ENCODE measurements at places on chromosomes 2 and 18.
A peak's percentile ranks its signal among the peaks of the same experiment; 100 is the strongest.

DNA sequence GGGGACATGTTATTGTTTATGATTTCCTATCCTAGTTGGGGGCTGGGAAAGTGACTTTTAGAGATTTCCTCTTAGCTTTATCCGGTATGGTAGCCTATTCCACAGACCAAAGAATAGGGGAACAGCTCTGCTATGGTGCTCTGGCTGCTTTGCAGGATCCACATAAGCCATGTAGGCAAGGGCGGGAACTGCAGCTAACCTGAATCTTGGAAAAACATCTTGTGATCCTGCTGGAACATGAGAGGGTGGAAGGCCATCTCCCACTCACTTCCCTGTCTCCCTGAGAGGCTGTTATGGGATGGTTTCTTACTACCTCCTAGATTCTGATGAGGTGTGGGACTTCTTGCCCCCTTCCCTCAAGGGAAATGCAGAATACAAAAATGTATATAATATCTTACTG, 2.0 kb upstream of the DARS1 start:
- DNase-seq, result no peak

DNA sequence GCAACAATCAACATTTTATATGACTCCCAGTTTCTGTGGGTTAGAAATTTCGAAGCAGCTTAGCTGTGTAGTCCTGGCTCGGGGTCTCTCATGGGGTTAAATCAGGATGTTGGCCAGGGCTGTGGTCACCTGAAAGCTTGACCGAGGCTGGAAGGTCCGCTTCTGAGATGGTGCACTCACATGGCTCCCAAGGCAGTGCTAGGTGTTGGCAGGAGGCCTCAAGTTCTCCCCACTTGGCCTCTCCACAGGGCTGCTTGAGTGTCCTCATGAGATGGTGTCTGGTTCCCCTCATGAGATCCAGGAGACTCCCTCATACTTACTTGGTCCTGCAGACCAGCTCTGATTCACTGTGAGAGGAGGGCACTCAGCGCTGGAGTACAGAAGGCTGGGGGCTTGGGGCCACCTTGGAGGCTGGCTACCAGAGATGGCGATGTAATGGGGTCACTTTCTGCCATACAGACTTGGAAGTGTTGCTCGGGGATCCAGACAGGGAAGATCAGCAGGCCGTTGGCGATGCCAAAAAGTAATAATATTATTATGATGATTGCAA, 98.8 kb downstream of the INHBB start:
- DNase-seq, result no peak

DNA sequence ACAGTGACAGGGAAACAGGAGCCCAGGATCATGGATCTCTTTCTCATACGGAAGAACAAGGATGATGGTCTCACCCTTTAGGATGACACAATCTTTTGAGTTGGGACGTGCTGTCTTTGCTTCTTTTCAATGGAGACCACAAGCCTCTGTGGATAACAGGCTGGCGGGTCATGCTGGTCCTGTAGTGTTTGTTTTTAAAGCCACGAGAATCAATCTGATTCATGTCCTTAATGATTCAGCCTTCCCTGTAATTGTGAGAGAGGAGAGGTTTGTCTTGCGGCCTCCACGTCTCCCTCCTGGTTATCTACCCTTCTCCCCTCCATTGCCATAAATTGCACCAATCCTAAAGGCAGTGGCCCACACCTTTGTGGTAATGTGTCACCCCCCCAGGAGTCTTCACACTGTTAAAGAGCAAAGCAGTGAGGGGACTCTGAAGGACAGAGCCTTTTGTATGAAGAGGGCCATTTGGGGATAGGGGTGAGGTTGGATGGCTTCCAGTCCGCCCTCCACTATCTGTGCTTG, 87.7 kb upstream of the TGFA start:
- no peak for DNase-seq

DNA sequence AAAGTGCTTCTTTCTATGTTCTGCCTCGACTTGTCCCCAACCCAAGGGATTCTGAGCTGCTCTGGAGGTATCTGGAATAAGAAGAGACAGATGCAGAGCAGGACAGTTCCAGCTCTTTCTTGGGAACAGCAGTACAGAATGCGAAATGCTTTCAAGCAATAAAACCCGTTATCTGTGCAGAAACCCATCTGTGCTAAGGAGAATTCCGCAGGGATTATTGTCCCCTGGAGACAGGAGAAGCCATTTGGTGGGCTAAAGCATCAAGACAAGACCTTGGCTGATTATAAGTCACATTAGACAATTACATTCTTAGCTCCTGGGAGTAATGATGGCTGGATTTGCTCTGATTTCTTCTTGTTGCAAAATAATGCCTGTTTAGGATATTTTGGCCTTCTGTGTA, 185.4 kb upstream of the GLI2 start:
- DNase-seq, result no peak

GRCh38 chr2:95159690-95160449, at the start of gene ZNF514:
Gene ZNF514, minus strand, starts transcription at chr2:95159848. Its CDS starts 6,595 bp downstream, at chr2:95153253.
- DNase-seq, result peak; percentile 27

DNA sequence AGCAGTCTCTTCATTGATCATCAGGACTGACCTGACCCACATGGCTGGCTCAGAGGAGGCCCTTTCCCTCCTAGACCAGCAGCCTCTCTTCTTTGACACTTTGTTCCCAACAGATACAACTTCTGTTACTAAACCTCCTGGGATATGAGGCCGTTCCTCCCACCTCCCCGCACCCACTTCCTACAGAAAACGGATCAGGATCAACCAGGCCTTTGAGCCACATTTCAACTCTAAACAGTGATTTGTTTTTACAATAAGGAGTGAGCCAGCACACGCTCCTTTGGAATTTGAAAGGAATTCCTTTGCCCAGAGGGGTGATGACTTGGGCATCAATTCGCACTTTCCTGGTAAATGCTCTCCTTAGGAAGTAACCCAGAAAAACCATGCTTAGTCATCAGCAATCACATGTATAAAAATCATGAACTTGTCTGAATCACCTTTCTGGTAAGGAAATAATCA, 180.4 kb downstream of the FAM124B start:
- DNase-seq, result no peak

- no peak for DNase-seq
Observed at GRCh38 chr2:84717302-84717701, 163.6 kb downstream of the TRABD2A start.

GRCh38 chr2:192687015-192687414, 492.3 kb upstream of the TMEFF2 start:
- no peak for DNase-seq

GRCh38 chr2:4556135-4556896, 852.9 kb downstream of the DCDC2C start:
- no peak for DNase-seq

- no peak for DNase-seq
Observed at GRCh38 chr18:42192251-42193248, 237.5 kb downstream of the PIK3C3 start.

GRCh38 chr2:144480285-144480684, 39.6 kb downstream of the ZEB2 start:
- no peak for DNase-seq

DNA sequence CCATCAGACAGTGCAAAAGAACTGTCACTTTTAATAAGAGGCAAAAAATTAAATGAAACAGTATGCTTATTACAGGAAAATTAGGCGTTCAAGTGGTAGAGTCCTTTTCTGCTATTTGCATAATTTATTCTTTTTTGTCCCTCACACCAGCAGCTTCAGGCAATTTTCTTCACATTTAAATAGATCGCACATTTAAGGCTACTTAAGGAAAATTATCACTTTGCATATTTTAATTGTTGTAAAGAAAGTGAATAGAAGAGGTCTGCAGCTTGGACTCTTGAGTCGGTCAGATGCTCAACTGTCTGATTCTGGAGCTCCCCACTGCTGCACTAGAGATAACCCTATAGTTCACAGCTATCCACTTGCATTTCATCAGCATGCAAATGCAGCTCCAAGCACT, 141.3 kb downstream of the FIGN start:
- DNase-seq, result no peak

DNA sequence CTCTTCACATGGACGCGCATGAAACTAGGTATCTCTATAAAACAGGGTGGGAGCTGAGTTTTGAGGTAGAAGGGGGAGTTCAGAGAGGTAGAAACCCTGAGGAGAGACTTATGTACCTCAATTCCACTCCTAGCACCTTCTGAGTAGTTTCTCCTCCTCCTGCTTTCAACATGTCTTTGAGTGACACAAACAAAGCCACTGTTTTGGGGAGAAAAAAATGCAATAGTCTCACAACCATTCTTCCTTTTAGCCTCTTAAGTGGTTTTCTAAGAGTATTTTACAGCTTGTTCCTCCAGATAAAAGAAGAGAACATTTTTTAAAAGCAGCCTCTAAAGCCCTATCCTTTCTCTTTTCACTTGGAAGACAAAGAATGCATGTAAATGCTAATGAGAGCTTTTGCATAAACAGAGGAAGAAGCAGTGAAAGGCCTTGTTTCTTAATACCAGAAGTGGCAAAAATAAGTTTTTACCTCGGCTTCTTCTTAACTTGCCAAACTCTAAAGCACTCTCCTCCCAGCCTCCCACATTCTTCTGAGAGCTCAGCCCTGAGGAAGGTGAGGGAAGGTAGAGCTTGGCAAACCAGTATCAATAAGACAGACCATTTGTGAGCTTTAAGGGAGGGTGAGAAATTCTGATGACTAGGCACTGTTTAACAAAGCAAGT, 1304.4 kb upstream of the ACVR2A start:
- no peak for DNase-seq

DNA sequence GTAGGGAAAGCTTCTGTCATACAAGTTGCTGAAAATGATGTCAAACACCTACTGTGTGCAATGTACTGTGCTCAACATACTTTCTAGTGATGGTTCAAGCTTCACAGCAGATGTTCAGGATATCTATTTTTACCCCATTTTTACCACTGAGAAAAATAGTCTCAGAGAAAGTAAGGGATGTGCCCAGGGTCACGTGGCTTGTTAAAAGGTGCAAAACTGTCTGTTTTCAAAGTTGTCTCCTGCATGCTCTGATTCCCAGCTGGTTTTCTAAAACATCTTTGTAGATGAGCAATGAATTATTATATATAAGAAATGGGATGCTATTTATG, 145.5 kb upstream of the LHCGR start:
- DNase-seq, result no peak

- DNase-seq, result no peak
Observed at GRCh38 chr2:233062946-233063268, 2.8 kb downstream of the INPP5D start.

DNA sequence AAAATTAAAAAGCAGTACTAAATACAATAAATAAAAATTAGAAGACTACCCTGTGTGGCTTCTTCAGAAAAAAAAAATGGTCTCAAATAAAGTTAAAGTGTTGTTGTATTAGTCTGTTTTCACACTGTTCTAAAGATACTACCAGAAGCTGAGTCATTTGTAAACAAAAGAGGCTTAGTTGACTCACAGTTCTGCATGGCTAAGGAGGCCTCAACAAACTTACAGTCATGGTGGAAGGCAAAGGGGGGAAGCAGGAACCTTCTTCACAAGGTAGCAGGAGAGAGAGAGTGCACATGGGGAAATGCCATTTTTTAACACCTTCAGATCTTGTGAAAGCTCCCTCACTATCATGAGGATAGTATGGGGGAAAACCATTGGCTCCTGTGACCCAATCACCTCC, 612.8 kb downstream of the RNF144A start:
- DNase-seq, result no peak

GRCh38 chr2:68317971-68318913, 1.5 kb downstream of the CNRIP1 start:
- no peak for DNase-seq

GRCh38 chr2:64699712-64700111, 46.0 kb upstream of the SERTAD2 start:
- DNase-seq, result no peak

DNA sequence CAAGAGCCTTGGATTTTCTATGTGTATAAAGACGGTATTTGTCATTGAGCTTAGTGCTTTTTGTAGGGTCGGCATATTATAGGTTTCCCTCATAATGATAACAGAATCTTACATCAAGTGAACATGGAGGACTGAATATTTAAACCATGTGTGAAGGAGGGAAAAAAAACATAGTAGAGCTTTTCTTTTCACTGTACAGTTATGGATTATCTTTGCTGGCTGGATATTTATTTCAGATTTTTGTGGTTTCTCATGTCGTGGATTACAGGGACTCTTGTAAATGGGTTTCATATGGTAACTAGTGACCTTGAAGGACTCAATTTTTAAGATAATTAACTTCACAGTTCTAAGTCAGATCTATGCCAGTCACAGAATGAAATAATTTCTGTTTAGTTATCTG, 330.2 kb upstream of the NRP2 start:
- DNase-seq, result no peak
